ENCODE measurements at places on chromosomes 7 and 10.
A peak's percentile ranks its signal among the peaks of the same experiment; 100 is the strongest.

DNA sequence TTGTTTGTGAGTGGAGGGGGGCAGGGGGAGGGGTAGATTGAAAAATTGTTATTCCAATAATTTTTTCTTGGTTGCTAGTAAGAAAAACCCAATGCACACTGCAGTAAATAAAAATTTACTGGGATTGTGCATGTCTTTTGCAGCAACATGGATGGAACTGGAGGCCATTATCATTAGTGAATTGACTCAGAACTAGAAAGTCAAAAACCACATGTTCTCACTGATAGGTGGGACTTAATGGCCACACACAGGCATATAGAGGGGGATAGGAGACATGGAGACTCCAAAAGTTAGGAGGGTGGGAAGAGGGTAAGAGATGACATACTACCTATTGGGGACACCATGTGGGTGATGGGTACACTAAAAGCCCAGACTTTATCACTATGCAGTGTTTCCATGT is 67.2 kb downstream of the BUB3 start:
- no peak for DNase-seq

- DNase-seq = no peak
Measured at GRCh38 chr10:6305401-6306321, 102.9 kb downstream of the PFKFB3 start.

DNA sequence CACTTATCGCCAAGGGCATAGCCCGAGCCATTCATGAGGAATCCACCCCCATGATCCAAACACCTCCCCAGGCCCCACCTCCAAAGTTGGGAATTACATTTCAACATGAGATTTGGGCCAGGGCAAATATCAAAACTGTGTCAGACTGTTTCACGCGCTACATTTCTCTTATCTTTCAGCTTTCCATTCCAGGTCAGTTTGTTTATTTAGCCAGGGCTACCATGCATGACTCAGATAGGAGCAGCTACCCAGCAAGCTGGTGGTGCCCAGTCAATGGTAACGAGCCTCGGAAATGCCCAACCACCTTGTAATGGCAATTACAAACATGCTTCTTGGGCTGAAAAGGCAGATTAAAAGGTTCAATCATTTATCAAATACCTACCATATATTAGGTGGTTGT is 43.6 kb upstream of the BAMBI start:
- DNase-seq = no peak

DNA sequence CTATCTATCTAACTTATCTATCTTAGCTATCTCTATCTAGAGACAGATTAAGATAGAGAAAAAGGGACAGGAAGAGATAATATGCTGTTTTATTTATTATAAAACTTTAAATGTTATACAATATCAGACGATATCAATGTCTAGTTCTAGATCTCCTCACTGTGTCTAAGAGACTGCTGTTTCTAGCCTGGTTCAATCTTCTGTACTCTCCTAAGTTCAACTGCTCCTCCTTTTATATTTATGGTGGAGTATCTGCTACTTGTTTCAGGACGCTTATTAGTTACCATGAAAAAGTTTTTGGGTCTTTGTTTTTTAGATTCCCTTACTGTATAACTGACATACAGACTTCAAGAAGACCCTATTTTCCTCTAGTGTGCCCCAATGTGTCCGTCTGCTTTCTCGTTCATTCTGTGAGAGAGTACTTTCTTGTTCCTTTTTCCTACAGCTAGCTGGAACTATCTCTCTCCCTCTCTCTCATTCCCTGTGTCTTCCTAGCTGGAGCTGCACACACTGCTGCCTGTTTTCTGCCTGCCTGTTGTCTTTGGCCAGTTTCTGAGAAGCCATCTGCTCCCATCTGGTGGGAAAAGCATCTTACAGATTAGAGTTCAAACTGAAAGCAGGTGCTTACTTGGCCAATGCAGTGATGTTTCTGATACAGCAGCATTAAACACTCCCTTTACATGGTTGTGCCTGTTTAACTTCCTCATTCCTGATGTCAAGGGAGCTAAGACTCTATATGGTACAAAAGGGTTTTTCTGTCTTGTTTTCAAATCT is 49.4 kb upstream of the ARL4A start:
- DNase-seq = no peak

GRCh38 chr7:105800442-105800841 is 76.0 kb downstream of the ATXN7L1 start:
- no peak for DNase-seq

GRCh38 chr7:451255-452225 is 68.1 kb downstream of the PDGFA start:
- DNase-seq = no peak

- no peak for DNase-seq
Measured at GRCh38 chr7:14888962-14889361, 13.6 kb downstream of the DGKB start.

GRCh38 chr7:114156178-114156577 is 237.4 kb upstream of the PPP1R3A start:
- no peak for DNase-seq

- peak; percentile 42 for DNase-seq
Measured at GRCh38 chr7:142352543-142352942, 94.7 kb upstream of the PRSS58 start.

- DNase-seq = no peak
Measured at GRCh38 chr10:117551330-117552155, 9.0 kb downstream of the EMX2 start.

DNA sequence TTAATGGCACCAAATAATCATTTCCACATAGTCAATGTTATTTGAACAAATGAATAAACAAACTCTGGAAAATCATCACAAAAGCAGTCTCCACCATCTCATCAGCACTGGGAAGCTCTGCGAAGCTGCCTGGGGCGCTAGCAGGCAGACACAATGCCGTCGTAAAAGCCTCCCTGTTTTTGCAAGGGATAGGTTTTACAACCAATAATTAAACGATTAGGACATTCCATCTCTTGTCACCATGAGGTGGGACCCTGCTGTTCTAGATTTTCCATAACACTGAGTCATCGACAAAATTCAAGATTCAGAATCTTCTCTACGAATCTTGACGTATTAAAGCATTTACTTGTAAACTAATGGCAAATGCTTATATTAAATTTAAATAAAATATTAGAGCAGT is 172.8 kb upstream of the AKR1E2 start:
- no peak for DNase-seq

- no peak for DNase-seq
Measured at GRCh38 chr7:66076462-66077329, 1.1 kb downstream of the ASL start.

GRCh38 chr7:22784346-22784745 is 38.3 kb downstream of the TOMM7 start:
- no peak for DNase-seq

DNA sequence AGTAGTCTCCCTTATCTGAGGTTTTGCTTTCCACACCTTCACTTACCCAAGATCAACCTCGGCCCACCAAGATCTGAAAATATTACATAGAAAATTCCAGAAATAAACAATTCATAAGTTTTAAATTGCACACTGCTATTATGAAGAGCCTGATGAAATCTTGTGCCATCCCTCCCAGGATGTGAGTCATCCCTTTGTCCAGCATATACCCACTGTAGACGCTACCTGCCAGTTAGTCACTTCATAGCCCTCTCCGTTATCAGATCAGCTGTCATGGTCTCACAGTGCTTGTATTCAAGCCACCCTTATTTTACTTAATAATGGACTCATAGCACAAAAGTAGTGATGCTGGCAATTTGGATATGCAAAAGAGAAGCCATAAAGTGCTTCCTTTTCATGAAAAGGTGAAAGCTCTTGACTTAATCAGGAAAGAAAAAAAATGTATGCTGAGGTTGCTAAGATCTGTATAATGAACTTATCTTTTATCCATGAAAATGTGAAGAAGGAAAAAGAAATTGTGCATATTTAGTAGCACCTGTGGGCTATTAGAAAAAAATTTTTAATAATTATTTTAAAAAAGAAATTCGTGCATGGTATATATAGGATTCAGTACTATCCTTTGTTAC is 9.8 kb upstream of the MRPS16 start:
- DNase-seq = no peak

- DNase-seq = no peak
Measured at GRCh38 chr10:47451273-47451997, 32.5 kb downstream of the ANXA8 start.

- DNase-seq = no peak
Measured at GRCh38 chr10:91758303-91759146, 39.7 kb upstream of the TNKS2 start.

DNA sequence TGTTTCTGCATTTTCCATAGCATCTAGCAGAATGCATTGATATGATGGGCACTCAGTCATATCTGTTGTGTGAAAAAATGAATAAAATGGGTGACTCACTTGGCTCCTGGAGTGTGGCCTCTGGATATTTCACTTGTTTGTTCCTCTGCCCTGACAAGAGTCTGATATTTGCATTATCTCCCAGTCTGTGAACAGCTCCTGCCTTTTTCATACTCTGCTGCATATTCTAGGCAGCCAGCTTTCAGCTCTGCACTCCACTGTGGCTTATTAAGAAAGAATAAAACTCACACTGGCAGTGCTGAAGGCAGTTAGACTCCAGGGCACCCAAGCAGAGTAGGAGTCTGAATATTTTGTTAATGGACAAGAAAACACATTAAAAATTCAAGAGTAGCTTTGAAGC is 623.9 kb downstream of the SORCS1 start:
- no peak for DNase-seq

Measured in activated T-cell treated with anti-CD3 and anti-CD28 coated beads, Interleukin-2, amount 50 U/mL, for 24 hours (primary cell).